NCI-H187 (cell line): ENCODE measurements at places on chromosomes 6 and 20.

DNA sequence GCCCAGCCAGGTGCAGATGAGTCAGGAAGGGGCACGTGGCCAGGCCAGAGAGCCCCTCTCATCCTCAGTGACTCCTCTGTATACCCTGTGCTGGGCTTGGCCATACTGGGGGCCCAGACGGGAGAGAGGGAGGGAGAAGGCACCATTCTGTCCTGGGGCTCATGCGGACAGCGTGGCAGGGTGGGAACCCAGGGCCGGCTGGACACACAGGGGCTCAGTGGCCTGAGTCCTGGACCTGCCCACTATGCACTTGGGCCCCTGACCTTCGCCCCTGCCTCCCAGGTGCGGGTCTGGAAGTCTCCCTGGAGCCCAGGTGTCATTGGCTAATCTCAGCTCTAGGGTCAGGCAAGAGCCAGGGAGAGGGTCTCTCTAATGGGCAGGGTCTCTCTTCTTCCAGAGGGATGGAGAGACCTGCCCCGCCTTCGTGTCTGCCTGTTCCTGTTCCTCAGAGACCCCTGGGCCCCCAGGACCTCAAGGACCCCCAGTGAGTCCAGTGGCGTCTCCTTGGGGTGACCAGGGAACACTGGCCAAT is 27.7 kb downstream of the COL20A1 start:
- DNase-seq, result no peak

- no peak for DNase-seq
Observed at GRCh38 chr6:163415620-163416556, 1.4 kb downstream of the QKI start.

DNA sequence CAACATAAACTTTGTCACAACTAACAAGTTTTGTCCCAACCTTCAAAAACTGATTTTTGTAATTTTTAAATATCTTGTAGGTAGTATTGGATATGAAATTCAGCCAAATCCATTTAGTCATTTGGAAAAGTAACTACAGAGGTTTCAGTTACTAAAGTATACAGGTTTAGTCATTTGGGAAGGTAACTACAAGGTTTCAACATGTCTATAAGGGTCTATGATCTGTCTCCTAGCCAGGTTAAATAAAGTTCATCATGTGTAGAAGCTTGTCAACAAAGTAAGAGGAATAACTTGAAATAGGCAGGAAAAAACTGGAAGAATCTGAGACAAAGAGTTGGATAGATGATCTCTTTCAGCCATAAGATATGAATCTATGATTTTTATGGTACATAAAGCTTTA is 229.8 kb downstream of the COL12A1 start:
- DNase-seq, result no peak

DNA sequence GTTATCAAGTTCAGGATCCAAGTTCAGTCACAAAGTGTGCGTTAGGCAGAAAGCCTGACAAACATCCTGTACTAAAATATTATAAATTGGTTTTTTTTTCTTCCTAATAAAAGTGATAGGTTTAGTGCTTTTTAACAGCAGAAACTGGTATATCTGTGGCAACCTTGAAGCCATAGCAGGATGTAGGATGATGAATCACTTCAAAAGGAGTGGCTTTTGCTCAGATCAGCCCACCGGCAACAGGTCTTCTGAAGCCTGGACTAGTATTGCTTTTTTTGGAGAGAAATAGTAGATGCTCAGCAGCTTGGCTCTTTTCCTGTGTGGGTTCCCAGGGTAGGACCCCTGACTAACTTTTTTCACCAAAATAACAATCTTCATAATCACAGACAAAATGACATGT is 190.8 kb downstream of the EPM2A start:
- no peak for DNase-seq

DNA sequence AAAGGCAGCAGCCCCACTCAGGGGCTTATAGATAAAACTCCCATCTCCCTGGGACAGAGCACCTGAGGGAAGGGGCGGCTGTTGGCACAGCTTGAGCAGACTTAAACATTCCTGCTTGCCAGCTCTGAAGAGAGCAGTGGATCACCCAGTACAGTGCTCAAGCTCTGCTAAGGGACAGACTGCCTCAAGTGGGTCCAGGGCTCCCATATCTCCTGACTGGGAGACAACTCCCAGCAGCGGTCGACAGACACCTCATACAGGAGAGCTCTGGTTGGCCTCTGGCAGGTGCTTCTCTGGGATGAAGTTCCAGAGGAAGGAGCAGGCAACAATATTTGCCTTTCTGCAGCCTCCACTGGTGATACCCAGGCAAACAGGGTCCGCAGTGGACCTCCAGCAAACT is 810.1 kb downstream of the EYS start:
- DNase-seq, result no peak

- DNase-seq, result no peak
Observed at GRCh38 chr20:17939622-17940223, 28.9 kb downstream of the SNX5 start.

DNA sequence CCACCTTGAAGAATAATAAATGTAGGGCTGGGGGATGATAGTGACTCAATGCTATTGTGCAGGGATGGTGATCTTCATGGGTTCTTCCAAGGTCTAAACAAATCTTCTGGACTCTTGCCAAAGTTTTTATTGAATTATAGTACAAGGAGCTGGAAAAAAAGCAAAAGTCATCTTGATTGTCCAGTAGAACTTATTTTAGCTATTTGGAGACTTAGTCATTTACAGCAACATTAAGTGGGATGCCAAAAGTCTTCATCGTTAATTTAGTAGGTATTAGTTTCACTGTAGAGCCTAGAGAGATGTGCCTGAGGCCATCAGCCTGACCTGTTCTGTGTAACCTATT is 212.9 kb upstream of the TBX18 start:
- DNase-seq, result no peak

GRCh38 chr6:14824484-14825275 is 421.2 kb upstream of the JARID2 start:
- DNase-seq, result no peak

- no peak for DNase-seq
Observed at GRCh38 chr20:60258255-60258863, 300.1 kb downstream of the CDH26 start.

GRCh38 chr6:151186804-151187330 is 52.9 kb upstream of the AKAP12 start:
- DNase-seq, result no peak

- DNase-seq, result peak; percentile 7
Observed at GRCh38 chr6:132483779-132484679, 28.9 kb downstream of the STX7 start.

DNA sequence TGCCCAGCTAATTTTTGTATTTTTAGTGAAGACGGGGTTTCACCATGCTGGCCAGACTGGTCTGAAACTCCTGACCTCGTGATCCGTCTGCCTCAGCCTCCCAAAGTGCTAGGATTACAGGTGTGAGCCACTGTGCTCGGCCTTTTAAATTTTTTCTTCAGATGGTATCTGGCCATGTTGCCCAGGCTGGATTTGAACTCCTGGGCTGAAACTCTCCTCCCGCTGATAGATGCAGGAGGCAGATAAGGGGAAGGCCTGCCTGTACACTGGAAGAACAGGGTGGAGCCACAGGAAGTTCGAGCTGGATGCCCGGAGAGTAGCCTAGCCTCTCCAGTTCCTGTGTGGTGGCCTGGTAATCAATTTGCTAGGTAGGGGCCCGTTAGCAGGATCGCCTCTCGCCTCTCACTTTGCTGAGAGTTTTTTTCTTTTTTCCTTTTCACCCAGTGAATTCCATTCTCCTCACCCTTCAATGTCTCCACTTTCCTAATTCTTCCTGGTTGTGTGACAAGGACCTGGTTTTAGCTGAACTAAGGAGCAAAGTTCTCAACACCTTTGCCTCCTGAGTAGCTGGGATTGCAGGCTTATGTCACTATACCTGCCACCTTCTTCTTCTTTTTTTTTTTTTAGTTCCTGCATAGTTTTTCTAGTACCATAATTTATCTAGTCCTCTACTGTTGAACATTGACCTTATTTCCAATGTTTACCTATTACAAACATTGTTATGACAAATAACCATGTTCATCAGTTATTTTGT is 19.4 kb upstream of the ITCH start:
- no peak for DNase-seq

GRCh38 chr6:88377976-88378568 is 211.9 kb upstream of the CNR1 start:
- no peak for DNase-seq

DNA sequence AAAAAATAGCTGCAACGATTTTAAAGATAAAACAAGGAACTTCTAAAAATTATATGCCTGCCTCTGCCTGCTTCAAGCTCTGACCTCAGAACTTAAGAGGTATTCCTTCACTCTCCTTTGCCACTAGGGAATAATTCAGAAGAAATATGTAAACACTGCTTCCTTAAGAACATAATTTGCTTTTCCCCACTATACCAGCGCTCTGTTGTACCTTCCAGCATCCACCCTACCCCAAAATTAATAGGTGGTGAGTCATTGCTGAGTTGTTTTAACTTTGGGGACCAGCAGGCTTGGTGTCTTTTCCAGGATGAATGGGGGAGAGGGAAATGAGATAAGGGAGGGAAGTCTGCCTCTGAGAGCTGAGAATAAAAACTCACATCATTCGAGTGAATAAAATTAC is 107.7 kb upstream of the ATXN1 start:
- DNase-seq, result no peak

DNA sequence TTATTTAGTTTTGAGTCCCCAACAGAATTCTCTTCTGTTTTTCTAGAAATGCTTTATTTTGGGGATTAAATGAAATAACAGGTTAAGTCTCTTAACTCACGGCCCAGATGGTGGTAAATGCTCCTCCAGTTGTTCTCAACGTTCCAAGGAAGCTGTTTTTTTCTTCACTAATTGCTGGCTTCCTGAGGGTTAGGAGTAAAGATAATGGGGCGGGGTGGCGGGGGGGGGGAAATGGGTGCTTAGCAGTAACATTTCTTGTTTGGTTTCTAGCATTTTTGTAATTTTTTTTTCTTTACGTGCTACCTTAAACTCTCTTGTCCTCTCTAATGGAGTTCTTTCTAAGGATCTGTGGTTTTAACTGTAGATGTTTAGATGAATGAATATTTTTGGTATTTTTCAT is 2.2 kb downstream of the SRSF3 start:
- no peak for DNase-seq

GRCh38 chr6:51467231-51467952 is 620.0 kb downstream of the PKHD1 start:
- DNase-seq, result no peak

GRCh38 chr6:158170656-158171081 is 2.5 kb downstream of the GTF2H5 start:
- DNase-seq, result no peak

DNA sequence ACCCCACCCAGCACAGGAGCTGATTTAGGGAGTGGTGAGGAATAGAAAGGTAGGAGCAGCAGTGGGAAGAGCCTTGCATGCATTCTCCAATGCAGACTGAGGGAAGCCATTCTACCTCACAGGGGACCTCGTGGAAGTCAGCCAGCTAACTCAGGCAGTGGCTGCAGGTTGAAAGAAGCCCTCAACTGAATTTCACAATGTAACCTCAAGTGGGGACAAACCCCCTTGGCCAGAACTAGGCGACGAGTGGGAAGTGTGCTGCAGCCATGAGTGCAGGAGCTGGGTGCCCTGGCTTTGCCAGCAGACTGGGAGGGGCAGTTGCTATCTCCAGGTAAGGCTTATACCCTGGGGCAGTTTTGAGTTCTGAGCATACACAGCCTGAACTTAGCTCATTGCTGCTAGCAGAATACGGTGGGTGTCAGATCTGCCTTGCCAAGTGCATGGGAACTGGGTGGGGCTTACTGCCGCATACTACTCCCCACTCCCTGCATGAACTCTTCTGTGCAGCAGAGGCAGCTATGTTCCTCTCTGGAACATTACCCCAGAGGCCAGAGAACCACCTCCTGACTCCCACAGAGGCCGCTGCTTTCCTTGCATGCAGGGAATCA is 126.5 kb downstream of the CDK19 start:
- DNase-seq, result no peak

- DNase-seq, result no peak
Observed at GRCh38 chr20:53061192-53062108, 89.3 kb downstream of the TSHZ2 start.

GRCh38 chr6:16752206-16752866 is 8.9 kb downstream of the ATXN1 start:
- DNase-seq, result no peak

DNA sequence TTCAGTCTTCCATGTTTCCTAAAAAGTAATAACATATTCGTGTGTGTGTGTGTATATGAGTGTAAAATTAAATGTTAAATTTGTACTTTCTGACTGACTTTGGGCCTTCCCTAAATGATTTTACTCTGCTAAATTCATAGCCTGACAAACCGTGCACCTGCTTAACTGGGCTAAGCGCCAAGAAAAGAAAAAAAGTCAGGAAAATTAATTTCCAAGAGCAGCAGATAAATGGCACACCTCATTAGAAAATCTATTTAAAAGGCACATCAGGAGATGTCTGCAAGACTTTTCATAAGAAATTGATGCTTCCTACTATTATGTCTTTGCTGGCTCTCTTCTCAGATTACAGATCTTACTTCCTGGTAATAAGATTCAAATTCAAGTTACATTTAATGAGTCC is 72.4 kb downstream of the TRDN start:
- no peak for DNase-seq

GRCh38 chr6:144417681-144418080 is 132.5 kb downstream of the UTRN start:
- no peak for DNase-seq

GRCh38 chr6:63910863-63911551 is 275.4 kb downstream of the PHF3 start:
- DNase-seq, result no peak

DNA sequence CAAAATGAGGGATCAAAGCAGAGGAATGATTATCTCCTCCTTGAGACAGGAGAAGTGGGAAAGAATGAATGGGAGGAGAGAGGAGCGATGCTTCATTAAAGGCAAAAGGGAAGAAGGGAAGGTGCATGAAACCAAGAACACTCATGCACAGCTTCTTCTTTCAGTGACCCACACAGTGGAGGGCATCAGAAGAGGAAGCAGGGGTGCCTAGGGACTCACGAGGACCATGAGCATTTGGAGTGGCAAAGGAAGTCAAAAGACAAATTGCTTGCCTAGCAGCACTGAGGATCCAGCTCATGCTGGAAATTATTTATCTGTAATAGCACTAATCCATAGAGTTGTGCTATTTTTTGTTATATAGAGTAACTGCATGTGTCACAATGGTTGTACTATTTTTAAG is 66.1 kb downstream of the SMLR1 start:
- DNase-seq, result no peak

- no peak for DNase-seq
Observed at GRCh38 chr6:11042750-11043377, 1.2 kb downstream of the ELOVL2 start.

GRCh38 chr20:1651268-1652058 is 6.1 kb downstream of the SIRPG start:
- no peak for DNase-seq

- DNase-seq, result no peak
Observed at GRCh38 chr6:37862992-37863391, 43.5 kb downstream of the ZFAND3 start.
